Effector memory CD4-positive, alpha-beta T cell (primary cell): ENCODE measurements at places on chromosomes 13 and 19.

DNA sequence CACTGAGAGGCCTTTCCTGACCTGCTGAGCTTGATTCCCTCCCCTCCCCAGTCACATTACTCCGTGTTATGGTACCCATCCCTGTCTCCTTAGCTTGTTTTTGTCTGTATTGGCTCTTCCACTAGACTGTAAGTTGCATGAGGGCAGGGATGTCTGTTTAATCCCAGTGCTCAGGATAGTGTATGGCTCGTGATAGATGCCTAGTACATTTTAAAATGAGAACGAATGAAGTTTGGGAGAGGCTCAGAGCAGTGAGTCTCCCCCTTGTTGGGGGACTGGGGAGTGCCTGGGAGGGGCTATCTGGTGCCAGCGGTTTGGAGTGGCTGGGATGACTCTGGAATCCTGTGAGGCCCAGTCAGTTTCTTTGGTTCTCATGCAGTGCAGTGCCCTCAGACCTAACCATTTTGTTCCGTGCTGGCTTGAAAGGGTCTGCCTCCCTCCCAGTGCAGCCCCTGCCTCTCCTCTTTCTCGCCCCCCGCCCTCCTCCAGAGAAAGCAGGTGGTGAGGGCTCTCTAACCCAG is 35.5 kb downstream of the ACTN4 start:
- no peak for DNase-seq

- DNase-seq, result no peak
Measured at GRCh38 chr19:10408511-10409283, 5.4 kb upstream of the CDC37 start.

GRCh38 chr19:54644056-54644455 is 13.8 kb downstream of the LILRB1 start:
- DNase-seq, result no peak

DNA sequence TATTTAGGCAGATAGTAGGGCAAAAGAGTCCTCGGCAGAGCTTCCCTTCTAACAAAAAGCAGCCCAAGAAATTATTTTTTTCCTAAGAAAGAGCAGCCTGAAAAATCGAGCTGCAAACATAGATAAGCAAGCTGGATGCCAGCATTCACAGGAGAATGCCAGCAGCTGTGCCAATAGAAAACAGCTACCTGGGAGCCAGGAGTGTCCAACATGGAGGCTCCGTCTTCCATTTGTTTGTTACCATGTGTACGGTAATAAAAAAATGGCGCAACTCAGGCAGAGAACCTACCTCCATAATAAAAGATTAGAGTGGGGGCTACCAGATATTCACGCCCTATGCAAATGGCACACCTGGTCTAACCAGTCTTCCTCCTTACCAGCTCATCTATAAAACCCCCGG is 77.6 kb upstream of the IPO5 start:
- no peak for DNase-seq

GRCh38 chr19:47437500-47437899 is 18.2 kb upstream of the MEIS3 start:
- DNase-seq, result no peak

GRCh38 chr13:24145240-24145639 is 15.3 kb upstream of the SPATA13 start:
- DNase-seq, result no peak

DNA sequence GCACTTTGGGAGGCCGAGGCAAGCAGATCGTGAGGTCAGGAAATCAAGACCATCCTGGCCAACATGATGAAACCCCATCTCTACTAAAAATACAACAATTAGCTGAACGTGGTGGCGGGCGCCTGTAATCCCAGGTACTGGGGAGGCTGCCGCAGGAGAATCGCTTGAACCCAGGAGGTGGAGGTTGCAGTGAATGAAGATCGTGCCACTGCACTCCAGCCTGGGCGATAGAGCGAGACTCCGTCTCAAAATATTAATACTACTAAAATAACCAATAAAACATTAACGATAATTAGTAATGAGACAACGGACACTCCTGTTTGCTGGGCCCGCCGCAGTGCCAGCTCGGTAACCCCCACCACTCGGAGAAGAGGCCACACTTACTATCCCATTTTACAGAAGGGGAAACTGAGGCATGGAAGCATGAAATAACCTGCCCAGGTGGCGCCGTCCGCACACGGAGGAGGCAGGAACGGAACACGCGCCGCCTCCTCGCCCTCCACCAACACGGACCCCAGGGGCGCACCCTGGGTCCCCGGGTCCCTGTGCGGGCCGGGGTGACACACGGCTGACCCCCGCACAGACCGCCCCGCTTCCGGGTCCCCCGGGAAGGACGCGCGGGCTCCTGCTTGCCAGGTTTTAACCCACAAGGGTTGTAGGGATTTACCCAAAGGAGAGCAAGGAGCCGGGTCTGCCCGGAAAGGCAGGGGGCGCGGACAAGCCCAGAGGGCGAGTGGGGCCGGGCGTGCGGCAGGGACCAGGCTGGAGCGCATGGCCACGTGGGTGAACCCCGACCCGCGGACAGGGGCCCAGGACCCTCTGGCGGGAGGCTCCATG is 1.6 kb downstream of the R3HDM4 start:
- DNase-seq, result no peak

- no peak for DNase-seq
Measured at GRCh38 chr13:74743992-74744391, 609.8 kb upstream of the KLF12 start.
